Fibroblast of villous mesenchyme (primary cell): ENCODE measurements at places on chromosomes 13 and 19. TPM values are rescaled to one million over a fixed set of nuclear protein-coding genes. Genes with fewer than 3 reads are reported as not detected.

DNA sequence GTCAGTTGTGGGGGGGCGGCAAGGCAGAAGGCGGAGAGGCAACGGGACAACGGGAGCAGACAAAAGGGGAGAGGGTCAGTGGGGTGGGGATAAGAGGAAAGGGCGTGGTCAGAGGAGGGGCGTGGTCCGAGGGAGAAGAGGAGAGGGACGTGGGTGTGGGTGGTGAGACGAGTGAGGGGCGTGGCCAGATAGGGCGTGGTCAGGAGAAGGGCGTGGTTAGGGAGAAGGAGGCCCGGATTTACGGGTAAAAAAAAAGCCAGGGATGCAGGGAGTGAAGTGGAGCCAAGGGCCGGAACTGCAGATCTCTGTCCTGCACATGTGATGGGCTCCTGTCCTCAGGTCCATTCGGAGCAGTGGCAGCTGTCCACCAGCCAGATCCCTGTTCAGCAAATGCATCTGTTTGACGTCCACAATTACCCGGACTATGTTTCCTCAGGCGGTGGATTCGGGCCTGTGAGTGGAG, 21.5 kb downstream of the CPT1C start:
- DNase-seq, result peak; percentile 94

The ATP8A2 gene
- under 0.01 and 0.32 TPM in 2 replicates for total RNA-seq

The CNN1 gene
- 61.3 and 148 TPM in 2 replicates for total RNA-seq

The PSPN gene
- 0.97 and 1.7 TPM in 2 replicates for total RNA-seq

The SHISA7 gene
- not detected in 2 replicates for total RNA-seq
